ENCODE measurements at places on chromosomes 1 and 21.
A peak's percentile ranks its signal among the peaks of the same experiment; 100 is the strongest.

GRCh38 chr1:35935442-35936388 lies 4.8 kb downstream of the AGO3 start:
- DNase-seq: no peak

DNA sequence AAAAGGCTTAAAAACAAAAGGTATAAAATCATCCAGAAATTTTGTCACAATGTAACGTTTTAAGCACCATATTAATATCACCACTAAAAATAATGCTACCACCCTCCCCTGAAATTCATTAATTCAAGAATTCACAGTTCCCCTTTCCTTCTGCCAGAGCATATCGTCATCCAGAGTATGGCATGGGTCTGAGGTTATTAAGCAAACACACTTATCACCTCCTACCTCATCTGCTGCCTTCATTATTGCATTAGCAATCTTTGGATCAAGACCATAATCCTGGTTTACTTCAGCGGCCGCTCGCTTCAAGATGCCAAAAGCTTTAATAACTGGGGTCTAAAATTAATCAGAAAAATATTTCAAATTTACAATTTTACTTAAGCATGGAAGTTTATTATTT lies 6.2 kb downstream of the FH start:
- DNase-seq: no peak

GRCh38 chr1:167371030-167371429 lies 147.3 kb downstream of the CD247 start:
- no peak for DNase-seq

- no peak for DNase-seq
Observed at GRCh38 chr1:201026234-201026633, 2.7 kb upstream of the KIF21B start.

DNA sequence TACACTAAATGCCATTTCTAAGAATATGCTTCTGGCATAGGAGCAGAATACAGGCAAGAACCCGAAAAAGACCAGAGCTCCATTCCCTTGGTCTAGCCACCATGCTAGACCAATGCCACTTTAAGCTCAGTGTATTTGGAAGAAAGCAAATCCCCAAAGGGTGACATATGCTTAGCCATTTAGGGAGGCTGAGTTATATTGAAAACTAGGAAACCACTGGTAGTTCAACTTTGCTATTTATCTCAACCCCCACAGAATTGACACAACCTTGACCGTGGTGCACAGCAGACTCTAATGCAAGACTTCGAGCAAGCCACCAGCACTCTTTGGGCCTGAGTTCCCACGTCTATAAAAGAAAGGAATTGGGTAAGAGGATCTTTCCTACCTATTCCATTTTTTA lies 167.9 kb downstream of the ADSS2 start:
- no peak for DNase-seq

DNA sequence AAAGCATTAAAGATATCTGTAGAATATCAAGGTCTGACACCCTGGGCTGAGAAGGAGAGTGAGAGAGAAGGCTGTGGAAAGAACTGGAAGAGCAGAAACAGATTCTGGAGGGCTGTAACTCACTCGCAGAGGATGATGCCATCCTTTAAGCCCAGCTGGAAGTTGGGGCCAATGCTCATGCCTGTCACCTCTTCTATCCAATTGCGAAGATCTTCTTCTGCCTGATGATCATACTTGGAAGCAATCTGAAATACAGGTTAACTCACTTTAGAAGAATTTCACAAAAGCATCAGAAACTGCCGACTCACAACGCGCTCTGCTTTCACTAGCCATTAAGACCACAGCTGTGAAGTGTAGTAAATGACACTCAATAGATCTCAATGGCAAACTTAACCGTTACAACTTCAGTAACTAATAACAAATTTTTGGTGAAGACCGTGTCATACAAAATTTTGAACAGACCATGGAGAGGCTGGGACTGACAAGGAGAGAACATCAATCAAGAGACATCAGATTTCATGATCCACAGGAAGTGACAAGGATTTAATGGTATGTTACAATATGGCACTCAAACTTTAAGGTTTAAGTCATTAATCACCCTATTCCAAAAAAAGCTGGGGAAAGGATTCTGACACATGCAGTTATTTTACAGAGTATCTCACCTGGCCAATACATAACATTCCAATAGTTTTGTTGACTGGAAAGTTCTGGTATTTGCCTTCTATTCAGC lies 23.5 kb downstream of the CNN3 start:
- no peak for DNase-seq

DNA sequence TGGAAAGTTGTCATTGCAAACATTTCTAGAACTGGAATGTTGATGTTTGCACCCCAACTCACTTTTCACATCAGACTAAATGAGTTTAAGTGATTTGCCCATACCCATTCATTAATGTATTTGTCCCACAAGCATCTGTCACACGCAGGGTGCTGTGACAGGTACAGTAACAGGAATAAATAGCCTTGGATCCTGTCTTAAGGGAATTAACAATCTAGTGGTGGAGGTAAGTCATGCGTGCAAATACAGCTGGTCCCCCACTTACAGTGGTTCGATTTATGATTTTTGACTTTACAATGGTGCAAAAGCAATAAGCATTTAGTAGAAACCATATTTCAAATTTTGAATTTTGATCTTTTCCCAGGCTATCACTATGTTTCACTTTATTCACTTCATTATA lies 17.5 kb upstream of the PRDM2 start:
- no peak for DNase-seq

DNA sequence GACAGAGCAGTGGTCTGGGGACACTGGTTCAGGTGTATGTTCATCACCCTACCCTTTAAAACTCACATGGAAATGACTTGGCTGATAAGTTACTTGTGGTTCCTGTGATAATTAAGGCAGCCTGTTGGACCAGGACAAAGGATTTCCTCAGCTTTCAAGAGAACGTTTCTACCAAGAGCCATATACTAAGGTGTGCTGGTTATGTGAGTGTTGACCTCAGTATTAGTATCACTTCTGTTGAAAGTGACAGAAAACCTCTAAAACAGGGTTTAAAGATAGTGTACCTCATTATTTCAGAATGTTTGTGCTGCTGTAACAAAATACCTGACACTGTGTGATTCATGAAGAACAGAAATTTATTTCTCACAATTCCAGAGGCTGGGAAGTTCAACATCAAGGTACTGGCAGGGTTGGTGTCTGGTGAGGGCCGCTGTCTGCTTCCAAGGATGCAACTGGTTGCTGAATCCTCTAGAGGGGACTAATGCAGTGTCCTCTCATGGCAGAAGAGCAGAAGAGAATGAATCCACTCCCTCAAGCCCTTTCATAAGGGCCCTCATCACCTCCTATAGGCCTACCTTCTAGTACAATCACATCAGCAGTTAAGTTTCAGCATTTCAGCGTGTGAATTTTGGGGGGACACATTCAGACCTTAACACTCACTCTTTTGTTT lies 54.9 kb downstream of the UCK2 start:
- no peak for DNase-seq

GRCh38 chr1:229815961-229816360 lies 189.9 kb downstream of the URB2 start:
- no peak for DNase-seq

GRCh38 chr1:31985430-31985829 lies 28.2 kb upstream of the KHDRBS1 start:
- peak; percentile 44 for DNase-seq

DNA sequence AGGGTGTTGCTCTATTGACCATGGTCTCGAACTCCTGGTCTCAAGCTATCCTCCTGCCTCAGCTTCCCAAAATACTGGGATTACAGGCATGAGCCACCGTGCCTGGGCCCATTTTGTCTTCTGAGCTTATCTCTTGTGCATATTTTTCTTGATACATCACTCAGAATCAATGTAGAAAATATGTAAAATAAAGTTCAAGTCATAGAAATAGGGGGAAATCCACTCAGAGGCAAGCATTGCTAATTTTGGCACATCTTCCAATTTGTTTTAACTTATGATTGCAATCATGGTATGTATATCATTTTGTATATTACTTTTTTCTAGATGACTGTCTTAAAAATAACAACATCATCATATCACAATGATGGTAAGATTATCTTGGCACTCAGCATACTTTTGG lies 21.6 kb downstream of the RIT1 start:
- DNase-seq: no peak

DNA sequence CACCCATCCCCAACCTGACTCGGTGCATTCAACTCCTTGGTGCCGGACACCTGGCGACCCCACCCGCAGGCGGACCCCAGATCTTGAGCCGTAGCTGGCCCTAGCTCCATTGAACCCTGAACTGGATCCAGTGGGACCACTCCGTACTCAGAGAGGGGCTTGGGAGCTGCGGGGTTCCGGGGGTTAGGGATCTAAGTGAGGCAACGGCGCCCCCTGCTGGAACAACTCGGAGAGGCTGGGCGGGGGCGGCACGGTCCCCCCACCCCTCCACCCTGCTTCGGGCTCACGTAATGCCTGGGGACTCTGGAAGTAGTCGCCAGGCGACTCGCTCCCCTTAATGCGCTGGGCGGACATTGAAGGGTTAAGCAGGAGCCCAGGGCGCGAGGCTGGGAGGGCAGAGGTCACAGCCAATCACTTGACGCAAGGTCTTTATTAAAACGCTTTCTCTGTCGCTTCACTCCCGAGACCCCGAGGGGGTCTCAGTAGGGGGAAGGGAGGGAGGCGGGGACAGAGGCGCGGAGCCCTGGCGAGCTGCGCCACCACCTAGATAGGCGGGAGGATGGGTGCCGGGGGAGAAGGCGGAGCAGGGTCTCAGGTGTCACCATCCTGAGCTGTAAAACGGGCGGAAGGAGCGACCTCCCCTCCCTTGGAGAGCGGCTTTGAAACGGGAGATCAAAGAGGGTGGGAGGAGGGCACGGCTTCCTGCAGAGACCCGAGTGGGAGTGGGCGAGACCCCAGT lies 704 bp upstream of the CRABP2 start:
- peak; percentile 55 for DNase-seq

DNA sequence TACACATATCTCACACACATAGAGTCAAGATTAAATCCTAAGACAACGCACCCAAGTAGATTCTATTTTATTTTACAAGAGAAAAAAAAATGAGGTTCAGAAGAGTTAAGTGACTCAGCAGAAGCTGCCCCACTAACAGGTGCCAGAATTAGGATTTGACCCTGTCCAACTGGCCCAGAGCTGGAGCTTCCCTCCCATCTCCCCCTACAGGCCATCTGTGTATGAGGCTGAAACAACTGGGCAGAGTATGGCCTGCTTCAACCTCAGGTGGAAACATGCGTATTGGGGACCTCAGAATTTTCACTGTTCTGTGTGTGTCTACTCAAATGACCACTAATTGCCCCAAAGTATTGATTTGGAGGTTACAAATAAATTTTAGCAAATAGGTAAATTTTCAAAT lies 29.9 kb downstream of the PSMG1 start:
- DNase-seq: no peak

DNA sequence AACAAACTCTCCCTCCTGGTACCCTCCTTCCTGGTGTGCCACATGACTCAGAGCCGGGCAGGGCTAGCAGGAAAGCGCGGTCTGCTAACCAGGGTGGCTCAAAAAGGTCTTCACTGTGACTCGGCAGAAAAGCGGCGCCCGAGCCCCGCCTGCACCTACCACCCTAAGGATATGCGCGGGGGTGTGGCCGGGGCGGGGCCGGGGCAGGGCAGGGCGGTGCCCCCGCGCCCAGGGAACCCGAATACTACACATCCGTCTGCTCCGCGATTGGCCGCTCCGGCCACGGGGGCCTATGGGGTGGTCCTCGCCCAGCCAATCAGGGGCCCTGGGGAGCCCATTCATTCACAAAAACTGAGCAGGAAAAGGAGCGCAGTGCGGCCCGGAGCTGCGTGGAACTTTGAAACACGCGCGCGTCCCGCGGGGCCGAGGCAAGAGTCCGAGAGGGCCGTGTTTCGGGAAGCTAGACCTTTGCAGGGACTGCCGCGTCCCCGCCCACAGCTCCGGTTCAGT lies 1.7 kb downstream of the LRP8 start:
- peak; percentile 92 for DNase-seq

DNA sequence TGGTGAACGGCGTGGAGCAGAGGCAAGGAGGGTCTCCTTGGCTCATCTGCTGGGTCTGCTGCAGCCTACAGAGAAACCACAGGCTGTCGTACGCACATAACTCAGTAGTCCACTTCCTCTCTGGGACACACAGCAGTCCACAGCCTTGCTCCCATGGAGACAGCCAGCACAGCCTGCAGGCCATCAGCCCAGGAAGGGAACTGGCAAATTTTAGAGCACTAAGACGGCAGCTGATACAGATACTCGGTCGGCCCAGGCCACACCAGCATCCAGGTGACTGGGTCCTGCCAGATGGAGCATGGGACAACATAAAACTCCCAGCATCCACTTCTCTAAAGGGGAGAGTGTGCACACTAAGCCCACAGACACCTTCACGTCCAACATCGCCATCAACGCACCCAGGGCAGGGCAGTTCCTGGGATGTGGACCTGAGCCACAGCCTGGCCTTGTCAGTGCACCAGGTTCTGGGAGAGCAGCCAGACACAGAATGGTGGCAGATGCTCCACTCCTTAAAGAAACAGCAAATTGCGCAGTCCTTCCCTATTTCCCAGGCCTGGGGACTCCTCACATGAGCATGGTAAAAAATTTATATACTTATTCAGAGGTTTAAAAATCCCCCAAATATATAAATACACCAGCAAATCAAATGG lies 247.1 kb upstream of the RAB4A start:
- DNase-seq: no peak

- no peak for DNase-seq
Observed at GRCh38 chr1:199780948-199781670, 246.4 kb upstream of the NR5A2 start.
